Foreskin keratinocyte (primary cell): ENCODE measurements at places on chromosomes 3 and 15. TPM values are rescaled to one million over a fixed set of nuclear protein-coding genes. Genes with fewer than 3 reads are reported as not detected.

Gene GP9
- polyA plus RNA-seq: not detected in 2 replicates

Gene FSIP1
- polyA plus RNA-seq: 0.31 and 0.42 TPM in 2 replicates

Gene KBTBD8
- 0.75 and 1.0 TPM in 2 replicates for polyA plus RNA-seq

DNA sequence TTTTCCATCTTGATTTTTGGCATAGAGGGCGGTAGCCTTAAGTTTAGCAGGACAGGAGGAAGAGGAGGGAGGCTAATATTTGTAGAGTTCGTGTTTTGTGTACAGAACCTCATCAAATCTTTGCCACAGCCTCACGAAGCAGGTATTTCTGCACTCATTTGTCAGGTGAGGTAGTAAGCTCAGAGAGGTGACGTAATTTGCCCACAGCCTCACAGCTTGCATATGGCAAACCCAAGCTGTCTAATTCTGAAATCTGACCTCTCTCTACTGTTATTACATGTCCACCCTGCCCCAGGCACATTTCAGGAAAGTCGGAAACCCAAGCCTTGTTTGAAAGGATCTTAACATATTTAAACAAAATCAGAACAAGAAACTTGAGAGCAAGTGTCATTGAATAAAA, 91.1 kb upstream of the TPM1 start:
- DNase-seq: peak; percentile 12

GRCh38 chr15:32718227-32718820, 520 bp downstream of the GREM1 start:
- DNase-seq: no peak
